ENCODE measurements at places on chromosomes 4 and X. TPM values are rescaled to one million over a fixed set of nuclear protein-coding genes. Genes with fewer than 3 reads are reported as not detected.

The BMP2K gene
- total RNA-seq: 42.6 TPM

DNA sequence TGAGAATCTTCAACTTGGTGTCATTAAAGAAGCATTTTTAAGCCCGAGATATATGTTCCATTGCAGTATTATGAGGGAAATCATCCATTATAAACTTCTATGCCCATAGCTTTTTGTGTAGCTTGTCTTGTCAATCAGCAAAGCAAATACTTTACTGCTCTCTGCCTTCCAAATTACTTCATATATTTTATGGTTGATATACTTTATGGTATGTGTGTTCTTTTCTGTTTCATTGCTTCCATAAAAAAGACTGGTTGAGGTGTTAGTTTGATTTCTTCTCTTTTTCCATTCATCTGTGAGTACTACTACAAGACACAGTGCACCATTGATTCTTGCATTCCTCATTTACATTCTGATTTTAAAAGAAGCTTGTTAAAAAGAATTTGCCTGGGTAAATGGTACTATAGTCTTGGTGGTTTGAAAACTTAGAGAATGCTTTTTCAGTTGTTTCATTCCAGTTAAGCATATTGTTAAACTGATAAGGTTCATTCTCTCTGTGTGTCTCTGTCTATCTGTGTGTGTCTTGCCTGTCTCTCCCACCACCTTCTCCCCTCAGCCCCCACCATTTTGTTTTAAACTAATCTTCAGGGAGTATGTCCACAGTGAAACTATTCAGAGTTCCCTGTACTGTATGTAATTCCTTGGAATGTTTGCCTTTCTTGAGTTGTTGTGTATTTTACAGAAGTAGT lies 27.1 kb downstream of the STAG2 start:
- DNase-seq: no peak

The IL2 gene
- not detected for total RNA-seq

The RP2 gene
- 14.4 TPM for total RNA-seq

- DNase-seq: peak; percentile 99
Measured at GRCh38 chr4:89056953-89057398, at the start of gene FAM13A. Gene FAM13A, minus strand, starts transcription at chr4:89057185. Its CDS starts 221 bp downstream, at chr4:89056964.

The MAGT1 gene
- total RNA-seq: 72.2 TPM

DNA sequence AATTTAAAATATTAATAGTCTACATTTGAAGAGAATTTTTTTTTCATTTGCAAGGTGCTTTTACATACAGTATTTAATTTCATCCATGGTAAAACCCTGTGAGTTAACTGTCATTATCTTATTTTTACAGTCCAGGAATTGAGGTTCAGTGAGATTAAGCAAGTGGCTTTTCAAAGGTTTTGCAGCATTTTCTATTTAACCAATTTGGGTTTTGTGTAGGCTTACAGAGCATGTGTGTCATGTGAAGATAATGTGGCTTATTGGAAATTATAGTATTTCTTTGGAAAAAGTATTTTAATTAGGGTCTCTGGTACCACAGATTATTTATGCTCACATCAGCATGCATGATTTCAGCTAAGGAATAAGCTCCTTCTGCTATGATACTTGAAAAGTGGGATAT lies 4.5 kb downstream of the XK start:
- no peak for DNase-seq

GRCh38 chrX:134692990-134693389 lies 34.7 kb upstream of the PLAC1 start:
- DNase-seq: no peak

GRCh38 chr4:8293131-8293975 lies 23.8 kb downstream of the HTRA3 start:
- no peak for DNase-seq

The DCHS2 gene
- 0.45 TPM for total RNA-seq

GRCh38 chr4:89307446-89308160 lies at the start of gene GPRIN3:
Gene GPRIN3, minus strand, starts transcription at chr4:89307800. Its CDS starts 57,690 bp downstream, at chr4:89250110.
- peak; percentile 50 for DNase-seq

DNA sequence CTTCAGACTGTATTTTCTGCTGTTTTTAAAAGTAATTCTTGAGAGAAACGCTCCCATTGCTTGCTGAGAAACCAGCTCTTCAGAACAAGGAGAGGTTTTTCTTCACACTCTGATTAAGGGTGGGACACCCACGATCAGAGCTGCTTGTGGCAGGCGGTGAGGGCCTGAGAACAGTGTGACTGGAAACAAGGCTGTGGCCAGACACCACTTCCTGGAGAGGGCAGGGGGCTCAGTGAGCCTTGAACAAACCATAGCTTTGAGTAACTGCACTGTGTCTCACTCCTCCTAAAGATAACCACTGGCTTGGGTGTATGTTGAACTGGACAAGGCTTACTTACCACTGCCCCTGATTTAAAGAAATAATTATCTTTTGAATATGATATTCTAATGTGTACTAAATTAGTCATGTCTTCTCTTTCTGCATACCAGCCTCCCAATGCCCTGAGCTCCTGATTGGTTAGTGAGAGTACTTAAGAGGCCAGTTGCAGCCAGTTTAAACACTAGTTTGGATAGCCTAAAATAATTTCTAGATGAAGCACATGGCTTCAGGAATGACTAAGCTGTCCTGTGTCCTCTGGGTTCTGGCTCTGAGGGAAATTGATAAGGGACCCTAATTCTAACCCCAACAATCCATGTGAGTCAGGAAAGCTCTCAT lies 3.7 kb upstream of the GPR82 start:
- no peak for DNase-seq

- DNase-seq: no peak
Measured at GRCh38 chr4:41124916-41125548, 89.3 kb downstream of the APBB2 start.

- no peak for DNase-seq
Measured at GRCh38 chr4:53703267-53703655, 112.0 kb upstream of the LNX1 start.

The SMR3B gene
- total RNA-seq: not detected

Data from SJCRH30 (cell line).